Ureter (tissue), 1 donor: ENCODE measurements at places on chromosomes 6 and 20.

GRCh38 chr20:6744805-6745204 is 22.7 kb upstream of the BMP2 start:
- DNase-seq, result no peak

- DNase-seq, result peak; percentile 57
Observed at GRCh38 chr20:36574366-36575135, 1.2 kb downstream of the TGIF2 start.

GRCh38 chr20:21706261-21707195 is 1.1 kb downstream of the PAX1 start:
- DNase-seq, result no peak

DNA sequence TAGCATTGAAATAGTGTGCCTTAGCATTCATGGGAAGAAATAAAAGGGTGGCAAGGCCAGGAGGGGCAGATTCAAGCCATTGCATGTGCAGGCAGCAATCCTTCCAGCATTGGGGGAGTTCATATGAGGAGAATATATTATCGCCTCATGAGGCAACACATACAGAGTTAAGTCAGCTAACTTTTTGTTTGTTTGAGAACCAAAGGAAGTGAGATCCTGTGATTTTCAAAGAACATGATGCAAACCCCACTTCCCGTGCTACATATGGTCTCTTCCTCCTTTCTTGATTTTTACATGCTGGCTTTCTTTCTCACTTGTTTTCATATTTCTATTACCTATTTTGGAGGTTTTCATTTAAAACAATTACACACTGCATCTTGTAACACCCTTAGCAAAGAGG is 579.7 kb upstream of the ARID1B start:
- DNase-seq, result no peak

DNA sequence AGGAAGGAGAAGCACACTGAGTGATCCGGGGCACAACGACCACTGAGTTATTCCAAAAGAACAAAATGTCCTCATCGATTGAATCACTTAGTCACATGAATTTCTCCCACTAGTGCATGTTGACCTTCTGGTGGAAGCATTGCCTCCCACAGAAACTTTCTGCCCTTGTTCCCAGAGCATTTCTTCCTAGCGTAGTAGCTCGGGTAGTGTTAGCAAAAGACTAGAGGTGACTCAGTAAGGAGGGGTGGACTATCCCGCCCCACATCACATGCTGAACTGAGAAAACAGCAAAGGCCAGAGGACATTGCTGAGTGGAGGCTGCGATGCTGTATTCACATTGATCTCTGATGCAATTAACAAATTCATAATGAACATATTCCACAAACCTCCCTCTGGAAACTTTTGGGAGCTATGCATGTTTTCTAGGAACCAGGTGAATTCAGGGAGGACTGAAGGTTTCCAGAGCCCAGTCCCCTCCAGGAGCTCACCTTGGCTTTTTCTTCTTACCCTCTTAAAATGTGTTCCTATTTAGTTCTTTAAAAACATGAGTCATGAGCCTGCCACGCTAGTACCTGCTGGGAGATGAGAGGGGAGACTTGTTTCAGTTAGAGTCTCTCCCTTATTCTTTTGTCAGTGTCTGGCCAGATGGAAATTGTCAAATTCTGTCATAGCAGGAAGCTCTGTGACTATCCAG is 507.9 kb downstream of the CDH26 start:
- DNase-seq, result no peak

DNA sequence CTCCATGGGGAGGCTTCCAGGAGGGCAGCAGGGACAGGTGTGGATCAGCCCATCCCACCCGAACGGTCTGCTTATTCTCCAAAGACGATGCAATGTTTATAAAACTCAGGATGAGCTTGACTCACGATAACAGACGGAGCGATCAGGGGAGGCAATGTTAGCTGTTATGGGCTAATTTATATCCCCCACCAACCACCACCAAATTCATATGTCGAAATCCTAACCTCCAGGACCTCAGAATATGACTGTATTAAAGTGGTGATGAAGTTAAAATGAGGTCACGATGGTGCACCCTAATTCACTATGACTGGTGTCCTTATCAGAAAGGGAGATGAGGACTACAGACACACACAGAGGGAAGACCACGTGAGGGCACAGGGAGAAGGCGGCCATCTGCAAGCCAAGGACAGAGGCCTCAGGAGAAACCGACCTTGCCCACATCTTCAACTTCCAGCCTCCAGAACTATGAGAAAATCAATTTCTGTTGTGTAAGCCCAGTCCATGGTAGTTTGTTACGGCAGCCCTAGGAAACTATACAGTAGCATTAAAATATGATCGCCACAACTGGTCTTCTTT is 7.0 kb downstream of the ADTRP start:
- no peak for DNase-seq

DNA sequence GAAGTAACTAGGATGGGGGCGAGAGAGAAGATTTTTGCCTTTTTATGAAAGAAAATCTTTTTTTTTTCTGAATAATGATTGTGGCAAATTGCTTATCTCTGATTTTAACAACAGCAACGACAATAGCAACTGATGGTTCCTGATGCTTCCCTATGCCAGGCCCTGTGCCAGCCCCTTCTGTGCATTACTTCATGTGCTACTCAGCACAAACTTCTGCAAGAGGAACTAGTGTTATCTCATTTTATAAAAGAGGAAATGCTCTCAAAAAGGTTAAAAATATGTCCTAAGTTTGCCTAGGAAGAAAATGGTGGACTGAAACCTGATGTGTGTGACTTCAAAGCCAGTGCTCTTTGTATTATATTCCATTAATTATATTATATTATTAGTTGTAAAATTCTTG is 74.0 kb upstream of the RALGAPA2 start:
- no peak for DNase-seq

- no peak for DNase-seq
Observed at GRCh38 chr6:96237638-96238347, 222.0 kb downstream of the FUT9 start.

DNA sequence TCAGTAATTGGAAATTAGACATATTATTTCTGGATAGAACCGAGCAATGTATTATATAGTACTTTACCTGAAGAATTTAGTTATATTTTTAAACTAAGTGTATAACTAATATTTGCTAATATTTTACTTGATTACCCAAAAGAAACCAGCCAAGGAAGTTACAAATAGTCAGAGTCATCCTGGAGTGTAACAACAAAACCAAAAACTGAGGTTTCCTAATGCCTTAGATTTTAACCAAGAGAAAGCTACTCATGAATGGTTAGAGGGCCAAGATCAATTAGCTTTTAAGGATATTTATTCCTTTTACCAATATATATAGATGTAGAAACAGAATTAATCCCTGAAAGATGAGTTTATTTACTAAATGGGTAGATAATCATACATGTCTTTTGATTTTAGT is 26.0 kb downstream of the TAB2 start:
- no peak for DNase-seq

DNA sequence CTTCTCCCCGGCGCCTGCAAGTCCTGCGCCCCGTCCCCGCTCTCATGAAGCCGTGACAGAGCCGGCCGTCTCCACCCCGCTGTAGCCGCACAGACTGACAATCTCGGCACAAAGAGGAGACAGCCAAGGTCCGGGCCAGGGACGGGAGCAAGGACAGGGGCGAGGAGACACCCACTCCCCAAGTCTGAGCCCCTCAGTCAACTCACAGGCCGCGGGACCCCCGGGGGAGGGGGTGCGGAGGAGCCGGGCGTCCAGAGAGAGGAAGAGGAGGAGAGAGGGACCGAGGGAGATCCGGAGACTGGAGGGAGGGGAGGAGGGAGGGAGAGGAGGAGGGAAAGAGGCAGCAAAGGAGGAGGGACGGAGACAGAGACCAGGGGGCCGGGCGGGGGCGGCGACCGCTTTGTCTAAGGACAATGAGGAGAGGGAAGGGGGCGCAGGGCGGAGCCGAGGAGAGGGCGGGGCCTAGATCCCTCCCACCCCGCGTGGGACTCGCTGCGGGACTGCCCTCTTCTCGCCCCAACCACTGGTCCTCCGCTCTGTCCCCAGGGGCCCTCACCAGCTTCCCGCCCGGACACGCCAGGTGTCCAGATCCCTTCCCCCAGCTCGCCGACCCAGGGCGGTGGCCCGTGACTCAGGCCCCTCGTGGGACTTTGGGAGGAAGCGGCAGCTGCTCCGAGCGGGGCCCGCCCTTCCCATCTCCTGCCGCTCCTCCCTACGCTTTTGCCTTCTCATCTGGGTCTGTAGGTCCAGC is 638 bp upstream of the PPP1R18 start:
- DNase-seq, result peak; percentile 94

GRCh38 chr6:96157018-96157565 is 141.3 kb downstream of the FUT9 start:
- DNase-seq, result no peak

GRCh38 chr6:17998003-17998402 is 10.6 kb upstream of the KIF13A start:
- no peak for DNase-seq

DNA sequence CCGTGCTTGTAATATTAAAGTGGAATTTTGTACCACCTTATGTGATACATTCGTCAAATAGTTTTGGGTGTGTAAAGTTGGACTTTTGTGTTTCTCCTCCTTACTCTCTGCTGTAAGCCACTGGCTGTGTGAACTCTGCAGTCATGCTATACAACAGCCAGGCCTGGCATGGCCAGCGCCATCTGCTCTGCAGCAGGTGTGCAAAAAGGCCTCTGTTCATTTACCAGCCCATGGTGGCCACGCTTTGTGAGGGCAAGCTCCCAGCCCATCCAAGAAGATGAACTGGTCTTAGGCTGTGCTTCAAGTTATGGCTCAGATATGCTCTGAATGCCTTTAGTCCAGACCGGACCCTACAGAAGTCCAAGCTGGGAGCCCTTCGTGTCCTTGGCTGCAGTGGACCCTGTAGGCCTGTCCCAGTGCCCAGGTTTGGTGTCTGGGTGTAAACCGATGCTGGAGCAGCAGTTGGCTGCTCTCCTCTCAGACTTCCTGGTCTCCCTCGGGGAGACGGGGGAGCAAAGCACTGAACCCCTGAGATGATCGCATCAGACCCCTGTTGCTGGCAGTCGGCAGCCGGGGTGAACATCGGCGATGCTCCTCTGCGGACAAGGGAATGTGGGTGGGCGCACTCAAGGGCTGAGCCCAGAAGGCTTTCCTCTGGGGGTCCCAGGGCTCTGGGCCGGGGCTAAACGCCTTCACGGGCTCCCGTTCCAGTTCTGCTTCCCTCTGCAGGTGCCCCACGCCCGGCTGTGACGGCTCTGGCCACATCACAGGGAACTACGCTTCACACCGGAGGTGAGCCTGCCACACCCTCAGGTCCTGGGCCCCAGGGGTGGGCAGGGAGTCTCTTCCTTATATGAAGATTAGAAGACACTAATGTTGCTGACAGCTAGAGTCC is 28.6 kb upstream of the PCMTD2 start:
- DNase-seq, result no peak

DNA sequence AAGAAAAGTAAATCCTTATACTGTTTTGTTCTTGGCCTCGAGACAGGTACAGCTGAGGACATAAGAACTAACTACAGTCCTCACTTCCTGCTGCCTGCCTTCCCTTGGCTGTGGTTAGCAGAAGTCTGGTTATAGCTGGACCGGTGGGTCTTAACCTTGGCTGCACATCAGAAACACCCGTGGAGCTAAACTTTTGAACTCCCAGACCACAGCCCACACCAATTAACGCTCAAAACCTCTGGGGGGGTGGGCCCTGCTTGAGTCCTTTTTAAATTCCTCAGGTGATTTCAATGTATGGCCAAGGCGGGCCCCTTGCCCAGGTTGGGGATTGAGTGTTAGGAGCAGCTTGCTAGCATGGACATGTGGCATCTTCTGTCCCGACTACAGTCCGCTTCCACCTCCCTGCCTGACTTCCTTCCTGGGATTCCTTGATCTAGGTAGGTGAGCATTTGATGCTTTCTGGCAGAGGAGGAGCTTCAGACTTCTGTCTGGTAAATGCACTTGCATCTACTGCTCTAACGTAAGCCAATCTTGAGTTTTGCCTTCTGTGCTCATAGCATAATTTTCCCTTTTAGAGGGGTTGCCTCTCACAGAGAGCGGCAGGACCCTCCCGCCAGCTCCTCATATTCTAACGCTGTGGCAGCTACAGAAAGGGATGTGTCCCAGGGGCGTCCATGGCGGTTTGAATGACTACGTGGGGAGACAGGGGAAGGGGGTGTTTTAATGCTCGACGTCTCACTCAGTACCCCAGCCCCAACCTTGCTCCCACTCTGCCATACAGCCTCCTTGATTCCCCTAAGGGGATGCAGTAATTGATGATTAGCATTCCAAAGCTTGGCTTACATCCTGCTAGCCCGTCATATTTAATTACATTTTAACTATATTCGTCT is 390.1 kb downstream of the ZFAND3 start:
- no peak for DNase-seq

GRCh38 chr20:61117725-61118124 is 134.3 kb upstream of the CDH4 start:
- DNase-seq, result no peak

DNA sequence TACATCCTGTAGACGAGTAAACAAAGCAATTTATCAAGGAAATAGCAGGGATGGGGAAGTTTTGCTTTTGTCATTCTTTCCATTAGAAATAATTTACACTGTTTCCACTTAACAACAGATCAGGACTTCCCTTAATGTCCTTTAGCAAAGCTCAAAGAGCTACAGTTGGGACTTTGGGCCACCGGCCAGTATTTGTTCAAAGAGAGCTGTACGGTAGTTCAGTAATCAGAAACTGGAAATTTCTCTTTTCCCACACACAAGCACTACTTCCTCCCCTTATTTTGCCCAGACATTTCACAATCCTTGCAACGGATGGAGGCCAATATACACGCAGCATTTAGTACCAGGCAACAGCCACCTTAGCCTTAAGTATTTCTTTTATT is 12.1 kb upstream of the HINT3 start:
- no peak for DNase-seq

GRCh38 chr20:53723621-53724020 is 130.0 kb upstream of the ZNF217 start:
- no peak for DNase-seq

GRCh38 chr6:6581054-6581453 is 7.5 kb upstream of the LY86 start:
- DNase-seq, result no peak

DNA sequence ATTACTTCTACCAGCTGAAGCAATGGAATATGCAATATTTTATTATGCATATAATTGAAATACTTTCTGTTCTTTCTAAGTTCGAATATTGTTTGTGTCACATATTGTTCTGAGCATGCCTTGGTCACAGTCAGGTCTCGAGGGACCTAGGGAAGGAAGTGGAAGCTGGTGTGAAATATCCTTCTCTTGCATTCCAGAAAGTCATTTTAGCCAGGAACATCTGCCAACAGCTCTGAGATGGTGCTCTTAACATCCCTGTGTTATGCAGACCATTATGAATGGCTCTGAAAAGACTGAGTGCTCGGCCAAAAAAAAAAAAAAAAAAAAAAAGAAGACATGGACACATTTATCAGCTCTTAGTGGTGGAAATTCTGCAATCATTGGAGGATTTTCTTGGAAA is 132.7 kb upstream of the JAG1 start:
- DNase-seq, result no peak
